Activated T-cell treated with anti-CD3 and anti-CD28 coated beads, Interleukin-2, amount 50 U/mL, for 72 hours (primary cell): ENCODE measurements at places on chromosomes 7 and 10.

- no peak overlapping the region for H3K4me3 ChIP-seq
- DNase-seq: no peak
- no peak overlapping the region for H3K27ac ChIP-seq
- H3K27me3 ChIP-seq: peaks cover 18% of the 10 kb centered on the region
These were observed 107.9 kb downstream of the POU6F2 start for GRCh38 chr7:39085590-39086049.

DNA sequence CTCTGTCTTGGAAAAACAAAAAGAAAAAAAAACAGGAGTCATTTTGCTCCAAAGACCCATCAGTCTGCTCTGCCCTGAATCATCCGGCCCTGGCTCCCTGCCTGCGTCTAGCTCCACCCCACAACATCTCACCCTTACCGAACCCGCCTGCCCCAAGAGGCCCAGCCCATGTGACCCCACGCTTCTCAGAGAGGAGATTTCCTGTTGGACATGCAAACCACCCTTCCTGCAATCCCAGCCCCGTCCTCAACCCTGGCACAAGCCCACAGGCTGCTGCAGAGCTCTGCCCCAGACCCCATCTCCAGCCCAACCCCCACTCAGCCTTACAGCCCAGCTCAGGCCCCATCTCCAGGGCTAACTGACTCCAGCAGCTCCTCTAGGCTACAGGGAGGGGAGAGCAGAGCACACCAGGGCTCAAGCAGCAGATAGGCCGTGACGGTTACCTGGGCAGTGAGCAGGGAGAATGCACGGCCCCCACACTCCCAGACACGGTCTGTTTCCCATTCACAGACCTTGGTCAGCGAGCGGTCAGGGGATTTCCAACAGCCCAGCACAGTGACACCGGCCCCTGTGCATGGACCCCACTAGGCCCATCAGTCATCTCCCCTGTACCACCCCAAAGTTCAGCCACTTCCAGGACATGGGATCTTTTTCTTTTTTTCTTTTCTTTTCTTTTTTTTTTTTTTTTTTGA lies 69.9 kb upstream of the GTF2I start:
- DNase-seq: no peak
- H3K36me3 ChIP-seq: no peaks in the 10 kb centered on the region
- H3K4me1 ChIP-seq: no peaks in the 10 kb centered on the region
- no peaks in the 10 kb centered on the region for H3K27me3 ChIP-seq

- no peaks in the 10 kb centered on the region for H3K36me3 ChIP-seq
- H3K4me3 ChIP-seq: no peak overlapping the region
- no peak for DNase-seq
- H3K27me3 ChIP-seq: peaks cover 13% of the 10 kb centered on the region
- H3K27ac ChIP-seq: no peak overlapping the region
These were observed 113.2 kb downstream of the GRID1 start for GRCh38 chr10:86253091-86254072.

DNA sequence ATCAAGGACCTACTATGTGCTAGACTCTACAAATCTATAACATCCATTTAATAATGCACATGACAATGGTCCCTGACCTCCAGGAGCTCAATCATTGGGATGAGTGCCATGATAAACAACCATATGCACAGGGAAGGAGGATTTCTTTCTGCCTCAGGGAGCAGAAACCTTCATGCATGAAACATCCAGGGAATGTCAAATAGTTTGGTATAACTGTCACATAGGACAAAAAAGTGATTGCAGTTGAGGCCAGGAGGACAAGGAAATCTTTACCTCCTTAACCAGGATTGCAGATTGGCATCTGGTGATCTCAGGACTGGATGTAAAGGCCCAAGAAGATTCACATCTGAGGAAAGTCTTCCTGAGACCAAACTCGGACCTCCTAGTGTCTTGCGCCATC lies 993.1 kb downstream of the KCNMA1 start:
- no peaks in the 10 kb centered on the region for H3K36me3 ChIP-seq
- H3K27ac ChIP-seq: no peak overlapping the region
- no peaks in the 10 kb centered on the region for H3K4me1 ChIP-seq
- no peak for DNase-seq
- no peaks in the 10 kb centered on the region for H3K27me3 ChIP-seq
- H3K4me3 ChIP-seq: no peak overlapping the region

DNA sequence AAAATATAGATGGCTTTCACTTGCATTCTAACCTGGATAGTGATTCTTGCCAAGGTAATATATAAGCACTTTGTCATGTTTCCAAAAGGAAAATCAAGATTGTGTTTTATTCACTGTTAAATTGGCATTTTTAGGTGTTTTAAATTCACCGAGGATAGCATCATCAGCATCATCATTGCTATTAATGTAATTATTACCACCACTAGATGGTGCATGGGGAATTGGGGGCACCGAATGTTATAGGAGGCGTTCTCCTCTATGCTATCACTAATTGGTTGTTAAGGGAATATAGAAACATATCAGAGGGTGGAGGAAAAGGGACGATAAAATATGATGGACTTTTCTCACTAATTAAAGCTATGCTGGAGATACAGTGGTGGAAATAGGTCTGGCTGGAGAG lies 95.5 kb downstream of the CELF2 start:
- DNase-seq: no peak
- H3K36me3 ChIP-seq: peaks cover 2% of the 10 kb centered on the region
- H3K4me3 ChIP-seq: peak overlapping the region; percentile 78
- no peaks in the 10 kb centered on the region for H3K27me3 ChIP-seq
- H3K27ac ChIP-seq: peak overlapping the region; percentile 82

DNA sequence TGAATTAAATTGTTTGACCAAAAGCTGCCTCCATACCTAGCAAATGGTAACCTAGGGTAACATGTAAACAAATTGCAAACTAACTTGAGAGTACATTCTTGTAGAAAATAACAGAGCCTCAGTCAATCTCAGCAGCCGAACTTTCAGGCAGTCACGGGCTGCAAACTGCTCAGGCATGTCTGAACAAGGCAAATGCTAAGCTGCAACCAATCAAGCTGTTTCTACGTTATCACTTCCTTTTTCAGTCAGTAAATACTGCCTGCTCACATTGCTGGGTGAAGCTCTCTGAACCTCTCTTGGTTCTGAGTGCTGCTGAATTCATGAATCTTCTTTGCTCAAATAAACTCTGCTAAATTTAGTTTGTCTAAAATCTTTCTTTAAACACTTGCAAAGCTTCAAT lies 1212.4 kb downstream of the SORCS1 start:
- H3K4me3 ChIP-seq: no peak overlapping the region
- H3K36me3 ChIP-seq: no peaks in the 10 kb centered on the region
- H3K27me3 ChIP-seq: no peaks in the 10 kb centered on the region
- no peak overlapping the region for H3K27ac ChIP-seq
- no peak for DNase-seq

DNA sequence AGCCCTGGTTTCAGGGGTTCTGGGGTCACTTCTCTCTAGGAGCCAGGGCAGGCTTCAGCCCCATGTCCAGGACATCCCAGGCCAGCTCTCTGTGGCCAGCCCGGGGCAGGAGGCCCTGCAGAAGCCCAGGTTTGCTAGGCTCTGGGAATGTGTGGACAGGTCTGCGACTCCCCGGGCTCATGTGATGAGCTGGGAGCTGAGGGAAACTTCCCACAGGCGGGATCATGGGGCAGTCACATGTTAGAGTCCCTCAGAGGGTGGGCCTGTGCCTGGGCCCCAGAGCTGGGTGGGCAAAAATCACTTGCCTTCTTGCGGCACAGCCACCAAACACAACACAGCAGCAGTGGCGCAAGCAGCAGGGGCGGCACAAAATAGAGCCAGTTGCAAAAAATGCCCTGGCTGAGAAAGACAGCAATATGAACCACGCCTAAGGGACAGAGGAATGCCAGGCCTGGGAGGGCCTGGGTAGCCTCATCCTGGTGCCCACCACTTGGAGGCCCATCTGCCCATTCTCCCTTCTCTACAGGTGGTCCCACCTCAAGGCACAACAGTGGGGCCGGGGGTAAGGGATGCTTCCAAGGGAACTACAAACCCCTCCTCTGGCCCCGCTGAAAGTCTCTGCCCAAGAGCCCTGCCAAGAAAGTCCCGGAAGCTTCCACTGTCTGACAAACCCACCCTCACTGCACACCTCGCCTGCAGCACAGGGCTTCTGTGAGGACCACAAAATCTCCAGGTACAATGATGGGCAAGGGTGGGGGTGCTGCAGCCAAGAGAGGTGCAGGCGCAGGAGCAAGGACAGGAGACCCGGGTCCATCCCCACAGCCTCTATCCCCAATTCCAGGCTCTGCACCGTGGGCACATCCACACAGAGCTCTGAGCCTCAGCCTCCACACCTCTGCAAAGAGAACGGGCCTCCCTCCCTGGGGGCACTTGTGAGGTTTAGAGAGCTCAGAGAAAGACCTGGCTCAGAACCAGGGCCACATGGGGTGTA lies 34.6 kb upstream of the ANTXRL start:
- peaks cover 19% of the 10 kb centered on the region for H3K4me1 ChIP-seq
- peaks cover 2% of the 10 kb centered on the region for H3K36me3 ChIP-seq
- no peak overlapping the region for H3K4me3 ChIP-seq
- H3K27me3 ChIP-seq: no peaks in the 10 kb centered on the region

- H3K4me3 ChIP-seq: no peak overlapping the region
- H3K4me1 ChIP-seq: no peaks in the 10 kb centered on the region
- no peak for DNase-seq
- no peaks in the 10 kb centered on the region for H3K27me3 ChIP-seq
- no peak overlapping the region for H3K27ac ChIP-seq
These were observed 61.4 kb downstream of the ZRANB1 start for GRCh38 chr10:125003146-125003900.

- no peak overlapping the region for H3K4me3 ChIP-seq
- no peaks in the 10 kb centered on the region for H3K4me1 ChIP-seq
- H3K36me3 ChIP-seq: no peaks in the 10 kb centered on the region
- no peak overlapping the region for H3K27ac ChIP-seq
These were observed 106.5 kb downstream of the HTR7 start for GRCh38 chr10:90751107-90751997.

GRCh38 chr10:70599791-70600190 lies 2.8 kb downstream of the PRF1 start:
- no peak for DNase-seq
- H3K4me1 ChIP-seq: peaks cover 46% of the 10 kb centered on the region
- H3K4me3 ChIP-seq: peak overlapping the region; percentile 2
- H3K36me3 ChIP-seq: peaks cover 3% of the 10 kb centered on the region

- DNase-seq: no peak
- no peak overlapping the region for H3K4me3 ChIP-seq
- no peaks in the 10 kb centered on the region for H3K27me3 ChIP-seq
- H3K36me3 ChIP-seq: no peaks in the 10 kb centered on the region
- H3K27ac ChIP-seq: no peak overlapping the region
These were observed 350.0 kb downstream of the ACTR3B start for GRCh38 chr7:153109566-153109965.

DNA sequence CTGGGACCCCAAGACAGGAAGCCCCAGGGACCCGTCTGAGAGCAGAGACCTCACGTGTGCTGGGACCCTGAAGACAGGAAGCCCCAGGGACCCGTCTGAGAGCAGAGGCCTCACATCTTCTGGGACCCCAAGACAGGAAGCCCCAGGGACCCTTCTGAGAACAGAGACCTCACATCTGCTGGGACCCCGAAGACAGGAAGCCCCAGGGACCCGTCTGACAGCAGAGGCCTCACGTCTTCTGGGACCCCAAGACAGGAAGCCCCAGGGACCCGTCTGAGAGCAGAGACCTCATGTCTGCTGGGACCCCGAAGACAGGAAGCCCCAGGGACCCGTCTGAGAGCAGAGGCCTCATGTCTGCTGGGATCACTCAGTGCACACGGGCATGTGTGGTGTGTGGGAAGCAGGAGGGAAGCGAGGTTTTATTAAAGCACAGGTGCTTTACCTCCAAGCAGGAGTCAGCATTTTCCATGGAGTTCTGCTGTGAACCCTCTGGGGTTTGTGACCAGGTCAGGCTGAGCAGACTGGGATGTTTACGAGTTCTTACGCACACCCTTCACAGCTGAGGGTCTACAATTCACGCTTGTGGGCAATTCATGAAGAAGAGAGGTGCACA lies 590.6 kb downstream of the DNAJB6 start:
- no peak overlapping the region for H3K27ac ChIP-seq
- H3K4me3 ChIP-seq: no peak overlapping the region
- H3K36me3 ChIP-seq: peaks cover 3% of the 10 kb centered on the region

- no peak overlapping the region for H3K4me3 ChIP-seq
- DNase-seq: no peak
- H3K27ac ChIP-seq: no peak overlapping the region
- H3K36me3 ChIP-seq: no peaks in the 10 kb centered on the region
These were observed 16.0 kb downstream of the PPP1R9A start for GRCh38 chr7:94923412-94923811.
